Activated CD4-positive, alpha-beta T cell treated with anti-CD3 and anti-CD28 coated beads, Interleukin-2, amount 50 U/mL, for 1 hour (primary cell): ENCODE measurements at places on chromosomes 5 and 9.

DNA sequence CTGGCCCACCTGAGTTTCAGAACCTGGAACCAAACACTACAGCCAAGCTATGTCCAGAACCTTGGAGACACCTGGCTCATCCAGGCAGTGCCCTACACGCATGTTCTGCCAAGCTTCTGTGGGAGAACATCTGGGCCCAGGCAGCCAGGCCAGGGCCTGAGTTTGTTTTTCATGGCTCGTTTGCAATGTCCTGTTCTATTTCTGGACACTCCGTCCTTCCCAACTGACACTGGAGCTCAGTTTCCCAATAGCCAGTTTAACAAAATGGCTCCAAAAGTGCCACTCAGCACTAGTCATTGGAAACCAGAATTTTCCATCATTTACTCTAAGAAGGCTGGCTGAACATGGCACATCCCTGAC, 38.6 kb downstream of the SH3RF2 start:
- no peak for DNase-seq

DNA sequence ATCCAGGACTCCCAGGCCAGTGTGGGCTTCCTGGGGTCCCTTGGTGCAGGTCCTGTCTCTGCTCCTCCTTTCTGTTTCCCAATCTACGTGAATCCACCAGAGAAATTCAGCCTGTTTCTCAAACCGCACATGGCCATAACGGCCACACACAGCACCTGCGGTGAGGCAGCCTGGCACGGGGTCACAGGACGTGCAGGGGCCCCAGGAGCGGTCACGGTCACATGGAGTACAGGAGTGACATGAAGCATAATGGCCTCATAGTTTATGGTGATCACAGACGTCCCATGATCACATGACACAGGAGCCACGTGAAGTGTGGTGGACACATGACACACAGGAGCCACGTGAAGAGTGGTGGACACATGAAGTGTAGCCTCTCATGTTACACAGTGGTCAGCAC, 248.5 kb upstream of the IRX4 start:
- DNase-seq: no peak

- DNase-seq: no peak
Measured at GRCh38 chr9:16656432-16657169, 213.9 kb downstream of the BNC2 start.

DNA sequence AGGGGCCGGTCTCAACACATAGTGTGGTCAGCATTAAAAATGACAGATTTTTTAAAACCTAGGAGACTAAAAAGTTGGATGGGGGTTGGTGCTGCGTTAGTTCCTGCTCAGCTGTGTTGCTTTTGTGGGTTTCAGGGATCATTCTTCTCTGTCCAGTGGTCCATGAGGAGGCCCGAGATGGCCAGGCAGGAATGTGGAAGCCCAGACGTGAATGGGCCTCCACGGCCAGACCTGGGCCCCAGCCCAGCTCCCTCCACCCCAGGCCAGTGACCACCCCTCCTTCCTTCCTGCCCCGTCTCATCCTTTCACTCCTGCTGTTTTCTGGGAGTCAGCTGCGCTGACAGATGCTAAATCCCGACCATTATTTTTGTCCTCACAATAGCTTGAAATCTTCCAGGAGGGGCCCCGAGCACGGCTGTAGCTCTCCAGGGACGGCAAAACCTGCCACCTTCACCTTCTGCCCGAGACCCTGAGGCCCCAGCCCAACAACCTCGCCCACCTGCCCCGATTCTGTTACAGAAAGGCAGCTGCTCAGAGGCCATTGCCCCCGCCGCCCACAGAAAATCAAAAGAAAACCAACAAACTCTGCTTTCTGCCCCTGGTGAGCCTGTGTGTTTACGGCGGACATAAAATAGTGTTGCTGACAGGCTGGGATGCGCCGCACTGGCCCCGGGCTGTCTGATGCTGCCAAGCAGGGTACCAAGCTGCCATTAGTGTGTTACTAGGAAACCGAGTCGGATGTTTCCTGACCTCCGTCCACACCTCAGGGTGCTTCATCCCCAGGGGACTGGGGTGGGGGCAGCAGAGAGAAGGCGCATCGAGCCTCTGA, 83.7 kb upstream of the SARDH start:
- no peak for DNase-seq

DNA sequence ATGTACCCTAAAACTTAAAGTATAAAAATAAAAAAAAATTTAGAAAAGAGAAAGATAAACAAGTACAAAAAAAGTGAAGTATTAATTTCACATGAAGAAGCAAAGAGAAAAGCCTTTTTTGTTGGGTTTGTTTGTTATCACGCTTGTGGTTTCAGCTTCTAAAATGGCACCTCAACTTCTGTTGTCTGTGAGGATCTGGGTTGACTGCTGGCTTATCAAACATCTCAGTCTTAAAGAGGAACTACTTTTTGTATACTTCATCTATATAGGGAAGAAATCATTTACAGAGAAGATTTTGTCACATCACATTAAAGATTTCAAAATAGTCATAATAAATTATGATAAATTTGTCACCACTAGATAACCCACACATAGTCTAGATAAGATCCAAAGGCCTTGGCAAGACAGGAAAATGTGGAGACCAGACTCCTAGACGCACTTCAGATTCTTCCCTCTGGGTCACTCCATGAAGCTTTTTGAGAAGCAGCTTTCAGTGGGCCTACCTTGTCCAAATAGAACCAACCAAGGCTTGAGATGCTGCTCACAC, 8.8 kb upstream of the ADGRV1 start:
- DNase-seq: no peak

- DNase-seq: no peak
Measured at GRCh38 chr9:117704024-117704575, at the start of gene TLR4. Gene TLR4, plus strand, starts transcription at chr9:117704403. Its CDS starts 70 bp downstream, at chr9:117704473.

DNA sequence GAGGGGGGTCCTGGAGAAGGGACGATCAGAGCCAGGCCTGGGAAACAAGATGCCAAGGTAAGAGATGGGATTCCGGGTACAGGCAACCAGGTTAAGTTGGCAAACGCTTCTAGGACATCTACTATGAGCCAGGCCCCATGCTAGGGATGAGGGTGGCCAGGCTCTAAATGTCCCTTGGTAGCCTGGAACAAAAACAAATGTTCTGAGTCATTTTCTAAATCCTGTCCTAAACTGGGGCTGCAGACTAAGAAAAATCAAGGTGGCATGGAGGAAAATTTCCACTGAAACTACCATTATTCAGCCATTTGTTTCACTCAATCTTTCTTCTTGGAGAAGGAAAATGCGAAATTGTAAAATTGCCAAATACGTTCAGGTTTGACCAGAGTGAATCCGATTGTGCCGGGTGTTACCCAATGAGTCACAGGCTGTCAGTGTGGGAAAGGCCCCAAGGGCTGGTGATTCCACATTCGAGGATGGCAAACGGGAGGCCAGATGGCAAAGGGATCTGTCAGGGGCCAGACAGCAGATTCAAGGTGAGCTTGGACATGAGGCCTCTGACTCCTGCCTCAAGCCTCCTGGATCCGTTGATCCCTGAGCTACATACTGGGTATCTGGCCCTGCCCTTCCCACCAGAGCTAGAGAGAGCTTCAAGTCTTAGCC, 57.6 kb downstream of the PAX5 start:
- DNase-seq: no peak

DNA sequence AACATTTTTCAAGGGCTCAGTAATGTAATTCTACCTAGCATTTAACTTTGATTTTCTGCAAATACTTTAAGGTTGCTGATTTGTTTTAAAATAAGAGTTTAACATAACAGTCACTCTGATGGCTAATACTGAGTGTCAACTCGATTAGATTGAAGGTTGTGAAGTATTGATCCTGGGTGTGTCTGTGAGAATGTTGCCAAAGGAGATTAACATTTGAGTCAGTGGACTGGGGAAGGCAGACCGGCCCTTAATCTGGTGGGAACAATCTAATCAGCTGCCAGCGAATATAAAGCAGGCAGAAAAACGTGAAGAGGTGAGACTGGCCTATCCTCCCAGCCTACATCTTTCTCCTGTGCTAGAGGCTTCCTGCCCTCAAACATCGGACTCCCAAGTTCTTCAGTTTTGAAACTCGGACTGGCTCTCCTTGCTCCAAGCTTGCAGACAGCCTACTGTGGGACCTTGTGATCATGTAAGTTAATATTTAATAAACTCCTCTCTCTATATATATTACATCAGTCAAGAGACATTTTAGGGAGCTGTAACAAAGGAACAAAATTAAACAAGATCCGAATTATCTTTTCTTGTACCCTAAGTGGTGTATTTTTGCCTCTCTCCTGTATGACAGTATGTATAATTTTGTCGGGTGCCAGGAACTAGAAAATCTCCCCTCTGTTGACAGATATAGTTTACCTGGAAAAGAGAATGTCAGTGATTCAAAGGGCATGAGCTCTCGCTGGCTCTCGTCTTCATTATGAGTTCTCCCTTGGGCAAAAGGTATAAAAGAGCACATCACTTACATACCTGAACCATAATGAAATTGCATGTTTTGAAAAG, 576.1 kb downstream of the LRRC70 start:
- DNase-seq: no peak

DNA sequence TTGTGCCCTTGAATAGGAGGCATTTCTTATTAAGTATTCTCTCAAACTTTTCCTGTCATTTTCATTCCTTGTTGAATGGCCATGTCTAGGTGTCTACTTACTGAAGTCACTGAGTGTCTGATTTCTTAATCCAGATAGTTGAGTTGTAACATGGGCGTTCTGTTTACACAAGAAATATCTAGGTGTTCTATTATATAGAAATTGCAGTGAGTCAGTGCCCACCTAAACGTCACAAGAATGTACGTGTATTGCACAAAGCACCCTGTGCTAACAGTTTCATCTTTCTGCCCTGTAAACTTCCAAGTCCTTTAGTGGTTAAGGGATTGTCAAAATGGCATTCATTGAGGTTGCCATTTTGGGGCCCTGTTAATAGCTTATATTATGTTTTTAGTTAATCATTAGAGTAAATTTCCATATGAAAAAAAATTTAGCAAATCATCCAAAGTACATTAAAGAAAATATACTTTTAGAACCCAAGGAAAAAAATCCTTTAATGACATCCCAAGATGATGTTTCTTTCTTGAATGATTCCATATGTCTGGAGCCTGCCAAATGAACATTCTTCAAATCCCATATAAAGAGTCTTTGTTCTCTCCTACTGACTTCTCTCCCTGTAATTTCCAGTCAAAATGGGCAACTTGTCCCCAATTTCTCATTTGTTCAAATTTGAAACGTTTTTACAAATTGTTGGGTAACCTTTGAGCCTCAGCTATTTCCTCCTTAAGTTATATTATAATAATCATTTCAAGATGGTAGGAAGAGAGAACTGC, 114.2 kb downstream of the GOLPH3 start:
- DNase-seq: no peak

DNA sequence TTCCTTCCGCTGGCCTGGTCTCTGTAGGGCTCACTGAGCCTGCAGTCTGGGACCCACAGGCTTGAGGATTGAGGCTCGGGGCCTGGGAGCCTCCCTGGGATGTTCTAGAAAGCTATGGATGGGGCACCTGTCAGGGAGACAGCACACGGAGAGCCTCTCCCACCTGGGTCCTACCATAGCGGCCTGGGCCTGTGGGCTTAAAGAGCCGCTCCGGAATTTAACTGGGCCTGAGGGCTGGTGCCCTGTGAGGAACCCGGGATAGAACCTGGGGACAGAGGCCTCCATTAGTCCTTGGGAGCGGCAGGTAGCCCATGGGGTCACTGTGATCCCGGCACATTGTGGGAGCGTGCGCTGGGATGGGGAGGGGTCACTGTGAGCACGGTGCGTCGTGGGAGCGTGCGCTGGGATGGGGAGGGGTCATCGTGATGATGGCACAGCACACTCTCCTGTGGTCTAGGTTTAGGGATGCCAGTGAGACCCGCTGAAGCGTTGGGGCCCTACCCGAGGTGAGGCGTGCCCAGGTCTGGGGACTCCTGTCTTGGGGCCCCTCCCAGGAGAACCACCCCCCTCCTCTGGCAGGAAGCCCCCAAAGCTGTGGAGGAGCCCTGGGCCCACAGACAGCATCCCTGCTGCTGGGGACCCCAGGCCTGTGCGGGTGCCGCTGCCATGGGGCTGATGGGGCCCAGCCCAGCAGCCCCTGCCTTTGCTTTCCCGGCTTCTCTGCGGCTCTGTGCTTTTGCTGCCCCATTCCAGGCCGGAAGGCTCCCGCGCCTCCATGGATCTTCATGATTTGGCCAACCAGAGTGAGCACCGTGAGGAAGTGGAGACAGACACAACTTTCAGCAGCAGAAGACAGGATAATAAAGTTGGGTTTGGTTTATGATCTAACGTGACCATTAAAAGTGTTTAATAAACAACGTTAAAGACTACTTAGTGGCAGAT, 3.4 kb upstream of the CEP72 start:
- DNase-seq: no peak

- DNase-seq: no peak
Measured at GRCh38 chr9:131812116-131812790, 72.4 kb upstream of the RAPGEF1 start.

DNA sequence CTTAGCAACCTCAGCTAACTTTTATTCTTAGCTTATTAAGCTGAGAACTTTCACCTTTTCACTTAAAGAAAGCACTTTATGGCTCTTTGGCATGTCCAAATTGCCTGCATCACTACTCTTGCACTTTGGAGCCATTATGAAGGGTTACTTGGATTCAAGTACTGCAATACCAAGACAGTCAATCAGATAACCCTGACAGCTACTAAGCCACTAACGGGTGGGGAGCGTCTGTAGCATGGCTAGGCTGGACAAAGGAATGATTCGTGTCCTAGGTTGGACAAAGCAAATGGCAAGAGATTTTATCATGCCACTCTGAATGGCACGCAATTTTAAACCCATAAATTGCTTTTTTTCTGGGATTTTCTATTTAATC, 39.6 kb downstream of the TRPM6 start:
- no peak for DNase-seq

- DNase-seq: no peak
Measured at GRCh38 chr5:74051076-74051475, 425.1 kb downstream of the ARHGEF28 start.

DNA sequence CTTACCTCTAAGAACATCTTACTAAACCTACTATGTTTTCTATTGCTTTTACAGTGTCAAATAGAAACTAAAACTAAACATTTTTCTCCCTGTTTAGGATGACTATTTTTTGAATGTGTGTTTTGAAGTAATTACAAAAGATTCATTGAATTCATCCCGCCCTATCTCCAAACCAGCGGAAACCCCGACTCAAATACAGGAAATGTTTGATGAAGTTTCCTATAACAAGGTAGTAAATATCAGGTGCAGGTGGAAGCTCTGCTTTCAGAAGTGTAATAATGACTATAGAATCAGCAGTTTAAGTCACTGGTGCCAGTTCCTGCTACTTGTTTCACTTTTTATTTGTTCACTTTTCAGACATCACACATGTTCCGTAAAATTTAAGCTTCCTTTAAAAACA, 20.0 kb downstream of the ERAP2 start:
- peak; percentile 22 for DNase-seq

- no peak for DNase-seq
Measured at GRCh38 chr9:21097817-21098216, 20.1 kb upstream of the IFNB1 start.
